M059J (cell line): ENCODE measurements at places on chromosomes 5 and 9.

DNA sequence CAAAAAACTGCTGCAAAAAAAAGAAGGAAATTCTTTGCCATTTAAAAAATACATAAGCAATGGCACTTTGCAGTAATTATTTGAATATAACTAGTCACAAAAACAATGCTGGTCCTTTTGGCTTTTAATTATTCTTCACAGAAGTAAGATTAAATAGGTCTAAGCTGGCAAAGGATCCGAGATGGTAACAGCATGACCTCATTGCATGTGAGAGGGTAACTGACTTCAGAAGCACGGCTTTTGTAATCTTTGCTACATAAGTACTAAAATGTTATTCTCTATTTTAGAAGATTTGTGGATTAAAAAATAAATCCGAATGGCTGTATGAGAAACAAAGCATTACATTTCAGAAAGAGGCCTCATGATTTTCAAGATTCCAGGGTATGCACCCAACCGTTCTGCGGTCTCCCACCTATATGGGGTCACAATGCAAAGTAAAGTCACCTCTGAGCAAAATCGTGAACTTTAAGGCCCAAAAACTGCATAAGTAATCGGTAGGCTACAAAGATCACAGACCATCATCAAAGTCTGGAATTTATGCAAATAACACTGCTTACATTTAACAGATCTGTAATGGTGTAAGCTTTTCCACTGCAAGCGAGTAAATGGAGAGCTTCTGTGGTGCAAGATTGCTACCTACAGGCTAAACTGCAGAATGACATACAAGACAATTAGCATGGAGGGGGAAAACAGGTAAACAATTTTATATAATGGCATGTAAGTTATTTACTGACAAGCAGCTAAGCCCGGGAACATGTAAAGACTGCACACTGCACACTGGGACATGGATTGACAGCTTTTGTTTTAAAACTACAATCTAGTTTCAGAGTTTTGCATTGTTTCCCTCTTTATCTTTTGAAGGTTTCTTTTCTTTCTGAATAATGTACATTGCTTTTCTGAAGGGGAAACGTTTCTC lies 231.6 kb downstream of the SLF1 start:
- peak; percentile 45 for DNase-seq

- peak; percentile 82 for DNase-seq
Observed at GRCh38 chr9:76365028-76365427, 29.2 kb downstream of the RFK start.

GRCh38 chr5:10808347-10809226 lies 47.6 kb upstream of the DAP start:
- no peak for DNase-seq

DNA sequence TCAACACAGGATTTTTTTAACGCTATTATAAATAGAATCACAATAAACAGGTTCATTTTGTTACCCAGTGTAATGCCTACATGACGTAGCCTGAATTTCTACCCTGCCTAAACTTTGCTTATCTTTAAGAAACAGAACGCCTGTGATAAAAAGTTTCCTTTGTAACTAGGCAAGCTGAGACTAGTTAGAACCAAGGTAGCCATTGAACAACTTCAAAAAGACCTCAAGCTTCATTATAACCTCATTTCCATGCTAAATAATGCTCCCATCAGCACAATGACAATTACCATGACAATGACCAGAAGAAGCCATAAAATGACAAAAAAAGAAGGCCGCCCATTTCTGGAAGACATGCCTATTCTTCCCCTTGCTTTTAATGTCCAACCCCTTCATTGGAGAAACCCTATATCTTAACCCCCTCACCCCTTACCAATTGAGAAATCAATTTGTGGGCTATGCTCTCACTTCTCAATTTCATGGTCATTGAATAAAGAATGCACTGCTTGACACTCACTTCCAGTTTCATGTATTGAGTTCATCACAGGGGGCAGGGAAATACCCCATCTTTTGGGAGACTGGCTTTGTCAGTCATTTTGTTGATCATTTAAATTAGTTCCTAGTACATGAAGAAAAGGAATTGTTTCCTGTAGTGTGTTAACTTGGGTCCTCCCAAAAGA lies 276.8 kb downstream of the MCTP1 start:
- no peak for DNase-seq

GRCh38 chr5:155831491-155831890 lies 495.5 kb upstream of the SGCD start:
- DNase-seq, result no peak

DNA sequence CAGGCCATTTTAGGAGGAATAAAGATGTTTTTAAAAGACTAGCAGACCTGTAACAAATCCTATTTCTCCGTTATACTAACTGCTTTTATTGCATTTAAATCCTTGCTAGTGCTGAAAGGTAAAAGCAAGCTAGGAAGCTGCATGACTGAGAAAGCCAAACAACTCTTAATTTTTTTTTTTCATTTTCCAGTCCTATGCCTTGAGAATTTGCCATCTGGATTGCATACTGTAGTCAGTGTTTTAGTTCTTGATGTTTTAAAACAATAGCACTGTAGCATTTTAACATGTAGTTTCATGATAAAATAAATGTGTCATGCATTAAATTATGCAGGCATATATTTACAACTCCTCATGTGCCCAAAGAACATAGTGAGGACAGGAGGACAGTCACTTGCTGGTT lies 108.4 kb upstream of the FGF10 start:
- no peak for DNase-seq

DNA sequence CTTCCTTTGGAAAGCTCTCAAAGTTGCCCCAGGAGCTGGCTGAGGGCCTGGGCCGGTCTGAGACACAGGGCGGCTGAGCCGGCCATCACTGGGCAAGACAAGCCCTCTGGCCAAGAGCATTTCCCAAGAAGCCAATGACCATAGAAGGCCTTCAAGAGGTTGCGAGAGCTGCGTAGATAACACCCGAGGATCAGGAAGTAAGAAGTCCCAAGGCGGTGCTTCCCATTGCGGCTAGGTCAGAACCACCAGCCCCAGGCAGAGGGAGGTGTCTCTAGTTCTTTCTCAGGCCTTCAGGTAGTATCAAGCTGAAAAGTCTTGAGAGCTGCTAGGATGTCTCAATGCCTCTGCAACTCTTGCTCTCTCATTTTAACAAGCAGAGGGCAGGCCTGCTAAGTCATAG lies 54.0 kb upstream of the C5orf58 start:
- no peak for DNase-seq
